ENCODE measurements at places on chromosomes 4 and X.

- DNase-seq = peak; percentile 53
These were observed 782 bp downstream of the ARHGAP24 start for GRCh38 chr4:85475631-85476233.

DNA sequence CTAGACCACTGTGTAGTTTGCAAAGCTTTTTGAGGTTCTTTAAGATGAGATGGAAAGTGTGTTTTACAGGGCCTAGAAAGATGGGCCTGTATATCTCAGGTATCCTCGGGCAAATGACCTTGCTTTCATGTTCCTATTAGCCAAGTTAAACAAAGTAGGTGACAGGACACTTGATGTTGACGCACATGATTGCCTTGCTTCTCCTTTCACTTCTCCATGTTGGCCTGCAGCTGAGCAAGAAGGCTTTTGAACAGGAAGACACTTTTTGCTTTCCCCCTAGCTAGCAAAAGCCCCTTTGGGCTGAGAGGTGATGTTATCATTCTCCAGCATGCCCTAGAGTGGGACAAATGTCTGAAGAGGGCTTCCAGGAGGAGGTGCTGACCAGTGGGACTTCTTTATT, 202.1 kb downstream of the GPC3 start:
- DNase-seq = no peak

DNA sequence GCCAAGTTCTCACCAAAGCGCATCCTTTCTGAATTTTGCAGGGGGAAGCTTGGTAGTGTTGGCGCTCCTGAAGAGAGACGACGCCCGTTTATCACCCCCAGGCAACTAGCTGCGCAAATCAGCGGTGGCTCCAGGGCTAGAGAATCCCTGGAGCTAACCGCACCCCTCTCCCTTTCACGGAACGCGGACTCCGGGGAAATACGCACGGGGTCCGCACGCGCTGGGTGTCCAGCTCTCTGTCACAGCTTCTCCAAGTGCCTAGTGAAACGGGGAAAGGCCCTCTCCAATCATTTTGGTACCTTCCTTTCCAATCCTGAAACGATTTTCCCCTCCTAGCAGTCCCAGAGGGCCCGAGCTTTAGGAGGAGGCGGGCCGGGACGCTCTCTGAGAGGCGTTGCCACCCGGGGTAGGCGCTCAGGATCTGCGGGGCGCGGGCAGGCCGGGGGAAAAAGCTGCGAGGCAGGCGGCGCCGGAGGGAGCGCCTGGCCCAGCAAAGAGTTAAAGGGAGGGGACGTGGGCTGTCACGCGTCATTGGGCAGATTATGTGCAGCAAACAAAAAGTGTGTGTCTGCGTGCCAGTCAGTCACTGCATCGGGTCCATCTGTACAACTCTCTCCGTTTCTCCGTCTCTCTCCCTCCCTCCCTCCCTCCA, at the start of gene PRDM8:
TSS of gene PRDM8 (plus strand) at position 582 of the 652 bp plus-strand sequence. CDS start 2,578 bp downstream, outside the sequence.
- DNase-seq = peak; percentile 39

- no peak for DNase-seq
These were observed 15.0 kb upstream of the RAI2 start for GRCh38 chrX:17876135-17876534.

GRCh38 chrX:130171446-130172126, at the start of gene RAB33A:
TSS of gene RAB33A (plus strand) at chrX:130171962. CDS start at chrX:130172063, 101 bp downstream.
- peak; percentile 25 for DNase-seq

DNA sequence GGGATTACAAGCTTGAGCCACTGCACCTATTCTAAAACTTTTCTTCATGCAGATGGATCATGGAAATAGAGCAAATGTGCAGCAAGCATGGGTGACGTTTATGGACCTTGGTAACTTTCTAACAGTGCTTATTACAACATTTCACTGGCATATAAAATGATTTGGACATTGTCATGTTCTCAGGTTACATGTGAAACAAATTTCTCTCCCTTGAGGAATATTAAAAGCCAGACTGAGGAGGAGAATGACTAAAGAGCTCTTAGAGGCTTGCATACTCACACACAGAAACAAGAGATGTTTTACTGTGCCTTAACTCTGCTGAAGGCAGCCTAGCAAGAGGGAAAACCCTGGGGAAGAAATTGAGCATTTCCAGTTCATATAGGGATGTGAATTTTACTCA, 38.6 kb upstream of the GPR101 start:
- no peak for DNase-seq

DNA sequence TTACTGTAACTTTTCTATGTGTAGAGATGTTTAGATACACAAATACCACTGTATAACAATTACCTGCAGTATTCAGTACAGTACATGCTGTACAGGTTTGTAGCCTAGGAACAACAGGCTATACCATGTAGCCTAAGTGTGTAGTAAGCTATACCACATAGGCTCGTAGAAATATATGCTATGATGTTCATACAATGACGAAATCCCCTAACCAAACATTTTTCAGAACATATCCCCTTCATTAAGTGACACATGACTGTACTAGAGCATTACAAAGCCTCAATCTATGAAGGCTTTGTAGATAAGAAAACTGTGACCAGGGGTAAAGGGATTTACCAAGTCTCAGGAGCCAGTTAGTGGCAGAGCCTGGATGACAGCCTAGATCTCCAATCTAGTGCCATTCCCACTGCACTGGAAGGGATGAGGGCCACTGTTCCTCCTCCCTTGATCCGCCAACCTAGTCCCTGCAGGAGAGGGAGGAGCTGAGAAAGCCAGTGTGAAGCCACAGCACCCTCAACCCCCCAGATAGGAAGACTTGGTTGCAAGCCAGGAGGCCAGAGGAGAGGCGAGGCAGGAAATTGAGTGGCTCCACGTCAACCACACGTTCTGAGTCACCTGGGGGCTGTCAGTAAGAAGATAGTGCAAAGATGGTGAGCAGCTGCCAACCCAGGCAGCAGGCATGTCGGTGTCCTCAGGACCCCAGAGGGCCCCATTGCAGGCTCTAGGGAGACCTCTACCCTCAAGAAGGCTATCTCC, 227.7 kb downstream of the BCOR start:
- no peak for DNase-seq

GRCh38 chr4:154491341-154492271, at the start of gene DCHS2:
TSS of gene DCHS2 (minus strand) at chr4:154491799. CDS start at chr4:154491355, 444 bp downstream.
- DNase-seq = peak; percentile 11

DNA sequence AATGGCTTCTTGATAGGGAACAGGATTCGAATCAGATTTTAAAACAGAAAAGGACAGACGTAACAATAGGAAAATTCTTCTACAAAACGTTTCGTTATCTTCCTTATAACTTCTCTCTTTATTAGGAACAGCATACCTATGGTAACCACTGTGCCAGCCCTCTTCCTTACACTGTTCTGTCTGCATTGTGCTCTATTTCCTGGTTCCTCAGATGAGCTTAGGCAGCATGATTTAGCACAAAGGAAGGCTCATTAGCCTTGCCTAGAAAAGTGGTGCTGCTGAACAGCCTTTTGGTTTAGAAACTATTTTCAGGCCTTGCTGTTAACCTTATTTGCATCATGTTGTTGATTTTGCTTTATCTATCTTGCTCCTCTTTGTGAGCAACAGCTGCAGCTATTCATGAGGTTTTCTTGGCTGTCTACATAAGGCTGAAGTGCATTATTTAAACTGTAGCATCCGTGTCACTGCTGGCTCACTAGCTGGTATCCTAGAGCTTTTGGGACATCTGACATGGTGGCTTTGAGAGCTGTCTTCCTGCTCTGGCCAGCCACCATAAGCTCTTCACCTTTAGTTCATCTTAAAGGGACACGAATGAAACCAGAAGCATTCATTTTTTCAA, 69.9 kb upstream of the NRK start:
- DNase-seq = no peak

DNA sequence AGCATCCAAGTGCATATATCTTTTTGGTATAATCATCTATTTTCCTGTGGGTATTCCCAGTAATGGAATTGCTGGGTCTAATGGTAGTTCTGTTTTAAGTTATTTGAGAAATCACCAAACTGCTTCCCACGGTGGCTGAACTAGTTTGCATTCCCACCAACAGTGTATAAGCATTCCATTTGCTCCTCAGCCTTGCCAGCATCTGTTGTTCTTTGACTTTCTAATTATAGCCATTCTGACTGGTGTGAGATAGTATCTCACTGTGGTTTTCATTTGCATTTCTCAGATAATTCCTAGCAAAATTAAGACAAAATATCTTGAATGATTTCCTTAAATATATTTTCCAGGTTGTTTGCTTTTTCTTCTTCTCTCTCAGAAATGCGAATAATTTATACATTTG, 341.1 kb downstream of the GBA3 start:
- peak; percentile 87 for DNase-seq

- no peak for DNase-seq
These were observed at the start of gene ARAP2 for GRCh38 chr4:36244257-36245082. TSS of gene ARAP2 (minus strand) at chr4:36244514. CDS start at chr4:36229486, 15,028 bp downstream.

DNA sequence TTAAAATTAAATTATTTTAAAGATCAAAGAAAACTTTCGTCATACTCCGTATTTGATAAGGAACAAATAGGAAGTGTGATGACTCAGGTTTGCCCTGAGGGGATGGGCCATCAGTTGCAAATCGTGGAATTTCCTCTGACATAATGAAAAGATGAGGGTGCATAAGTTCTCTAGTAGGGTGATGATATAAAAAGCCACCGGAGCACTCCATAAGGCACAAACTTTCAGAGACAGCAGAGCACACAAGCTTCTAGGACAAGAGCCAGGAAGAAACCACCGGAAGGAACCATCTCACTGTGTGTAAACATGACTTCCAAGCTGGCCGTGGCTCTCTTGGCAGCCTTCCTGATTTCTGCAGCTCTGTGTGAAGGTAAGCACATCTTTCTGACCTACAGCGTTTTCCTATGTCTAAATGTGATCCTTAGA, at the start of gene CXCL8:
TSS of gene CXCL8 (plus strand) at position 217 of the 426 bp plus-strand sequence. CDS start at position 307, 90 bp downstream.
- DNase-seq = peak; percentile 88

DNA sequence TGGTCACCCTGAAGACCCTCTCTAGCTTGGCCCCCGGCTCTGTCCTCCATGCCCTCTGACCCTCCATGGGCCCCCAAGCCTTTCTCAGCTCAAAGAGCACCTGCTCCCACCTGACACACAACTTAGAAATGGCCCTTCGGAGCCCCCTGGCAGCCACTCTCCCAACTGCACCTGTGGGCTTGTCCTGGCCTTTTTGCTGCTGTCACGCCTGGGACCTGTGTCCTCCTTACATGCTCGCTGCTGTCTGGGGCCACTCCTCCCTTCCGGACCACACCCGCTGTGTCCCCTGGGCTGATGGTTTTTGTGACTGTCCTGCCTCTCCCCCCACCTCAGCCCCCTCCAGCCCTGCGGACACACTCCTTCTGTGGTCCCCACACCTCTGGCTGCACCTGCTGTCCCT, 106.2 kb upstream of the AFAP1 start:
- DNase-seq = no peak

DNA sequence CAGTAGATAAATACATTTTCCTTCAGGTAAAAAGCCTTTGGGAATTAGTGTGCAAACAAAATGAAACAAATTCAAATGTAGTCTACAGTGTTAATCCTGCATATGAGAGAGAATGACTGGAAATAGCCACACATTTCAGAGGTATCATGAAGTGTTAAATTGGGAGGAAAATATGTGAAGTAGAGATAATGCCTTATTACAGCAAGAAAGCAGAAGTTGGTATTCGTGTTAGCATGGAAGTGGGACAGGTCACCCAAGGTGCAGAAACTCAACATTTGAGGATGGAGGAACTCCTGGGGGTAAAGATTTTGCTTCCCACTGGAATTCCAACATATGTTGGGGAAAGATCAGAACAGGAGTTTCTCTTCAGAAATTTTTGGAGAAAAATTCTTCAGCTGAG, 51.3 kb downstream of the EMCN start:
- DNase-seq = no peak

DNA sequence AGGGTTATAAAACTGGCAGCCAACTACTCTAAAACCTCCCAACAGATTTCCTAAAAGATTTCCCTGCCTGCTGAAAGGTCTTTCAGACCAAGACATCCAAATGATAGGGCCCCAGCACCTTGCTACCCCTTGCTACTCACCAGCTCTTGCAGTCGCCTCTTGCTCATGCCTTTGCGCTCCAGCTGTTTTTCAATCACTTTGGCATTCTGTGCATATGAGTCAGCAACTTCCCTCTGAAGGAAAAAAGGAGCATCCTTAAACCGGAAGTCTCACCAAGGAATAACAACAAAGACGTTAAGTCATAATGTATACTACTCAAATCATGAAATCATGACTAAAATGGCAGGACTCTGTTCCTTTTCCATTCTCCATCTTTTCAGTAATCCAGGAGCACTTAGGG, 24.0 kb downstream of the STEEP1 start:
- peak; percentile 72 for DNase-seq

DNA sequence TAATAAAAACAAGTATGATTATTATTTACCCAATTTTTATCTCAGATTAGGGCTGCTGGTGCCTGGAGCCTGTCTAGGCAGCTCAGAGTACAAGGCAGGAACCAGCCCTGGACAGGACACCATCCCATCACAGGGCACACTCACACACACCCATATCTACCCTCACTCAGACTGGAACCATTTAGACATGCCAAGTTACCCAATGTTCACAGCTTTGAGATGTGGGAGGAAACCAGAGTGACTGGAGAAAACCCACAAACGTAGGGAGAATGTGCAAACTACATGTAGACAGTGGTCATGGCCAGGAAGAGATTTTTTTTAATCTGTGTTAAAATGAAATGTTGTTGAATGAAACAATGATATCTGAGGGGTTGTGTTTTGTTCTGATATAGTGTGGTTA, 35.7 kb upstream of the ADGRA3 start:
- DNase-seq = no peak

GRCh38 chr4:155679343-155679742, 12.7 kb downstream of the GUCY1A1 start:
- DNase-seq = no peak

DNA sequence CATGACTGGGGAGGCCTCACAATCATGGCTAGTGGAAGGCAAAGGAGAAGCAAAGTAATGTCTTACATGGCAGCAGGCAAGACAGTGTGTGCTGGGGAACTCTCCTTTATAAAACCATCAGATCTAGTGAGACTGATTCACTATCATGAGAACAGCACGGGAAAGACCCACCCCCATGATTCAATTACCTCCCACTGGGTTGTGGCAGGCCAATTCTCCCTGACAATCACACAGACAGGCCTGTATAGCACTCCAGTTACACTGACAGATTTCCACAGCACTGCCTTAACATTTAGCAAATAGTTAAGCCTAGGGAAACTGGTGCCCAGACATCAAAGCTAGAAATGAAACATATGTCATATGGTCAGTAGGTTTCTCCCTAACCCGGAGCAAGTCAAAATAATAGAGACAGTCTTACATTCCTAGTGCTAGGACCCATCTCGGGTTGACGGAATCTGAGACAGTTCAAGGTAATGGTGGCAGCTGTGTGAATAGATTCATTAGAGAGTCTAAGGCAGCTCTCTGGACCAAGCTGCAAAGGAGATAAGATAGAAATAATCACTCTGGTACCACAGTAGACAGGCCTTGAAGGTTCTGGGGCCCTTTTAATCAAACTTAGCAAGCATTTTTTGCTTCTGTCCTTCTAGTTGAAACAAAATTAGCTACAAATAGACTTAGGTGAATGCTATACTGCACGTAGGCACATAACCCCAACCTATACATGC, 9.4 kb upstream of the HERC5 start:
- no peak for DNase-seq

GRCh38 chr4:123553733-123554637, 157.4 kb downstream of the SPRY1 start:
- no peak for DNase-seq

GRCh38 chrX:41781500-41781899, 57.5 kb downstream of the GPR82 start:
- peak; percentile 45 for DNase-seq

- no peak for DNase-seq
These were observed 46.3 kb upstream of the LEF1 start for GRCh38 chr4:108215055-108215454.
